ENCODE measurements at places on chromosomes 3 and 15.

DNA sequence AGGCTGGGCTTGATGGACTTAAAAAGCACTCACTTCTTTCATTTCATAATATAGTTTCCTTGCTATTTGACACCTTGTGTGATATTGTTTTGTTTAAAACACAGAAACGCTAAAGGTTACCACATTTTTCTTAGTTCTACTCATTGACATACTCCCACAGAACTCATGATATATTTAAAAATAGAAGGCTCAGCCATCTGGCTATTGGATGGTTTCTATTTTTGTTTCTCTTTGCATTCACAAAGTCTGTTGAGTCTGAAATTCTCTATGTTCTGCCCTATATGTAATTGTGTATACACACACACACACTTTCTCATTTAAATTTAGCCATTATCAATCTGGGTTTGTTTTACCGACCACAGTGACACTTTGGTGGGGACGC, 128.2 kb downstream of the SOX2 start:
- DNase-seq, result no peak

DNA sequence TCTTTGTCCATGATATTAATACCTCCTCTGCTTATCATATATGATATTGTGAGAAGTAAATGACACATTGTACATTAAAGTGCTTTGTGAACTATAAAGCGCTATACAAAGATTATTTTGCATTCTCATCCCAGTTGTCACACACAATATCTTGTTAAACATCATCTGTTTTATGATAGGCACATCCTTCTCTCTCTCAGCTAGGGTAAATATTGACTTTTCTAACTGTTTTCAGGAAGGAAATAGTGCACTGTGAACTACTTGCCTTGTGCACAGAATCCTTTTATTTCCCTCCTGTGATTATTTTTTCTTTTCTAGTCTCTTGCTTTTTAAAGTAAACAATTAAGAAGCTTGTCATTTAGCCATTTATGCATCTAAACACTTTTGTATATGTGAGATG, 388.2 kb downstream of the LPP start:
- DNase-seq, result no peak

- DNase-seq, result no peak
Observed at GRCh38 chr3:181623924-181624694, 87.6 kb upstream of the SOX2 start.

GRCh38 chr3:23567917-23568316, 237.8 kb upstream of the UBE2E1 start:
- no peak for DNase-seq

- no peak for DNase-seq
Observed at GRCh38 chr3:133855772-133856171, 39.9 kb downstream of the RAB6B start.

GRCh38 chr15:58048261-58048660, 17.2 kb downstream of the ALDH1A2 start:
- no peak for DNase-seq

GRCh38 chr3:1092061-1092460, 763 bp upstream of the CNTN6 start:
- DNase-seq, result no peak

DNA sequence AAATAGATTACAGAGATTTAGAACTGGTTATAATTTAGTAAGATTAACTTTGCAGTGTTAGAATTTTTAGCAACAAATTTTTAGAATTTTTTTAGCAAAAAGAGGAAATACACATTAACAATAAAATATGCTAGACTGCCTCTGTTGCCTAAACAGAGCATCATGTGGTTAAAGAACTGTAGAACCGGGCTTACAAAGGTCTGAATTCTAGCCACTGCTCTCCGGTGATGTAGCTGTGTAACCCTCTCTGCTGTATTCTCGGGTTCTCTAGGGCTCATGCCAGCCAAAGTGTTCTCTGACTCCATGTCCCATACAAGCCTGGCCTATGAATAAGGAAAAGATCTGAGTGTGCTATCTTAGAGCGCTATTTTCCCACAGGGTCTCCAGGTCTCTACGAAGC, 2.9 kb upstream of the P2RY12 start:
- no peak for DNase-seq
